ENCODE measurements at places on chromosomes 3 and 15.

DNA sequence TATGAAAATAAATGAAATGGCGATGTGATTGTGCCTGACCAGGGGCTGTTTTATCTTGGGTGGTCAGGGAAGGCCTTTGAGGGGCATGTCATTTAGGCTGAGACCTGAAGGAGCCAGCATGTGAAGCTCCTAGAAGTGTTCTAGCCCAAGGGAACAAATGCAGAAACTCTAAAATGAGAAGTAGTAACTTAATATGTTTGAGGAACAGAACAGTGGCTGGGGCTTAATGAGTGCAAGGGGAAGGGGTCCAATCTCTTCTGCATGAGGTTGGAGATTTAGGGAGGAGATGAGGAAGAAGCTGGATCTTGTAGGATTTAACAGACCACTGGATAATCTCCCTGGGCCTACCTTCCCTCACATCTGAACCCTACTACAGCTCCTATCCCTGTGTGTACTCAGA, 110.5 kb downstream of the AKAP13 start:
- DNase-seq, result no peak

- no peak for DNase-seq
These were observed 24.6 kb downstream of the ALDH1L1 start for GRCh38 chr3:126155819-126156218.

- DNase-seq, result no peak
These were observed 597 bp upstream of the CAMK1 start for GRCh38 chr3:9770276-9770812.

DNA sequence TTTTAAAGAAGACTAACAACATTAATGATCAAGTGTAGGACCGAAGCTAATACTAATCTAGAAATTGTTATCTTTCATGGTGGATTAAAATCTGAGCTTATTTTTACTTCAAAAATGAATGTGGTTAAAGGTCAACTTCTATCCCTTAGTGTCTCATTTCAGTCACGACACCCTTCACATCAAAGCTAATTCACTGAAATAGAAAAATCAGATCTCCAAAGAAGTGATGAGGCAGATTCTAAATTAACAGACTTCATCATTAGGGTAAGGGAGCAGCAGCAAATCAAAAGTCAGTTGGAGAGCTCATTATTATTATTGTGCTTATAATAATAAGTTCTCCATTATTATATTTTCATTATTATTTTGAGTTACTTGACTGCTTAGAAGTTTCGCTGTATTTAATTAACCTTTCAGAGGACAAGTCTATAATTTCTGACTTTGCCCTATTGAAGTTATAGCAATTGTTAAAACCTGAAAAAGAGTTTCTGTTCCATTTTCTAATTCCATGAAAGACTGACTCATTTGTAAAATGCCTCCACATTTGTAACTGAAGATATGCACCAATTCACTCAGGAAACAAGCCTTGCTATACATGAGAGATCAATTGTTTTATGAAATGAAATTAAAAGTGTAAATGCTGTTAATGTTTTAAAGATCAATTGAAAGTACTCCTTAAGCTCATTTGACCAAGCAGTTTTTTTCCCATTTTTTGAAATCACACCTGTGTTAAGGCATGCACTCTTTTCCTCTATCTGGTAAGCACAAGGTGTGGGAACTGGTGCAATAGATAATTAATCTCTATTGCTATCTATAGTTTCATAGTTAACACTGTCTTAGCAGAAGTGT, 23.1 kb upstream of the CMC1 start:
- no peak for DNase-seq

GRCh38 chr15:74427607-74428441, 5.9 kb downstream of the SEMA7A start:
- DNase-seq, result no peak

DNA sequence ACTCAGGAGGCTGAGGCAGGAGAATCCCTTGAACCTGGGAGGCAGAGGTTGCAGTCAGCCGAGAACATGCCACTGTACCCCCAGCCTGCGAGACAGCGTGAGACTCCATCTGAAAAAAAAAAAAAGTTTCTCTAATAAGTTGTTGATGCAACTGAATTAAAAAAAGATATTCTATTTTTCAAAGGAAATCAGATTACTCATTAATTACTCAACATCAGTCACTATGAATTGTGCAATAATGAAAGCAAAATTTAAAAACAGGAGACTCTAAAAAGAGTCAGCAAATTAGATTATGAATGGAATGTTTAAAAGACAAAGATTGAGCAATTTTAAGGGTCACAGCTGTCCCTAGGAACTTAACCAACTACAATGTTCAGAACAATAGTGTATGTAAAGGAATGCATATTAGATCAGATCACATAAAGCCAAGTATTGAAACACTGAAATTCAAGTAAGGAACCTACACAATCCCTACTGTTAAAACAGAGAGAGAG, 60.2 kb upstream of the SLC4A7 start:
- no peak for DNase-seq

DNA sequence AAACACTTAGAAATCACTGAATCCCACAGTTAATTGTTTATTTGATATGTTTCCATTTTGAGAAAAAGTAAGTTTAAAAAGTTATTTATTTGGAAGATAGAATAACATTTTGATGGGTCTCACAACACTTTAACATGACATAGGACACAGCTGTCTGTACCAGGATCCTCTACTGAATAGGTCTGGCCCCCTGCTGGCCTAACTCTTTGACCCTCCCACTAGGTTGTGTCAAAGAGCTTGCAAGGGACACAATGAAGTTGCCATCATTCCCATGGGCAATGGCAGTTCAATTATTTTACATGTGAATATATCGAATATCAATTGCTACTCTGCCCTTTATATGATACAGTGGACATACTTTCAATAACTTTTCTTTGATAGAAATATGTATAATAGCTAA, 138.9 kb downstream of the EPHA3 start:
- no peak for DNase-seq

- no peak for DNase-seq
These were observed 1.8 kb upstream of the RTP3 start for GRCh38 chr3:46495901-46496456.

GRCh38 chr3:52231502-52232278, 6.2 kb upstream of the TLR9 start:
- no peak for DNase-seq

GRCh38 chr3:125652349-125652748, 57.1 kb upstream of the OSBPL11 start:
- DNase-seq, result no peak

GRCh38 chr15:82810061-82810889, 847 bp downstream of the WHAMM start:
- no peak for DNase-seq

DNA sequence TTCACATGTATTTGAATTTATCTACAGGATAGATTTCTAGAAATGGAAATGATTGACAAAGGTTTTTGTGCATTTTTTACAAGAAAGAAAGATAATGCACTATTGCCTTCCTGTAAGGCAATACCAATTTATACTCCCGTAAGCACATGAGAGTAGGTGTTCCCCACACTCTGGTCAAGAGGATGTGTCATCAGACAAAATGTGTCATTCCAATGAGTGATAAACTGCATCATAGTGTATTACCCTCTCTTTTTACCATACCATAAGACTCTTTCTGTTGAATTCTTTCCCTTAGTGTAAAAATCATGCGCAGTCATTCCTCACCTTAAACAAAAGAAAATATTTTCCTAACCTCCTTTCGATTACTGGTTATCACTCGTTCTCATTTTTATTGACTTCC, 251.0 kb downstream of the ROBO1 start:
- DNase-seq, result no peak

DNA sequence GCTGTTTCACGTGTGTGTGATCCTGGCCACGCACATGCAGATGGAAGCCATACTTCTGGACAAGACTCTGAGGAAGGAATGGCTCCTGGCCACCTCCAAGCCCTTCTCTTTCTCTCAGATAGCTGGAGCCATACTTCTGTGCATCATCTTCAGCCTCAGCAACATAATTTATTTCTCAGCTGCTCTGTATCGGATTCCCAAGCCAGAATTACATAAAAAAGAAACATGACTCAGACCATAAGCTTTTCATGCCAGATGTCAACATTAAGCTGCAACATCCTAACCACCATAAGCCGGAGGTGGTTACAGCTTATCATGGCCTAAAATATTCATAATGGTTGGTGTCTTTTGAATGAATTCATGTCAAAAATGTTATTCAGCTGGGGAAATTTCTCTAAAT, 10.6 kb upstream of the KIF23 start:
- DNase-seq, result no peak

GRCh38 chr3:53420831-53421230, 73.5 kb upstream of the DCP1A start:
- DNase-seq, result no peak

- DNase-seq, result no peak
These were observed 12.0 kb downstream of the SNRK start for GRCh38 chr3:43298292-43298691.

DNA sequence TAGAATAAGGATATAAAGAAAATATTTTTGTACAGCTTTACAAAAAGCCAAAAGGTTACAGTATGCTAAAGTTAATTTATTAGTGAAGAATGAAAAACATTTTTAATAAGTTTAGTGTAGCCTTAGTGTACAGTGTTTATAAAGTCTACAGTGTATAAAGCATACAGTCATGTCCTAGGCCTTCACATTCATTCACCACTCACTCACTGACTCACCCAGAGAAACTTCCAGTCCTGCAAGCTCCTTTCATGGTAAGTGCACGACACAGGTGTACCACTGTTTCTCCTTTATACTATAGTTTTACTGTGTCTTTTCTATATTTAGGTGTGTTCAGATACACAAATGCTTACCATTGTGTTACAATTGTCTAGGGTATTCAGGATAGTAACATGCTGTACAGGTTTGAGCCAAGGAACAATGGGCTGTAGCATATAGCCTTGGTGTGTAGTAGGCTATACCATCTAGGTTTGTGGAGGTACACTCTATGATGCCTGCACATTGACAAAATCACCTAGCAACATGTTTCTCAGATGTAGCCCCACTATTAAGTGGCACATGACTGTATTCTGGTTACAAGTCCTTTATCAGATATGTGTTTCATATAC, 197.1 kb upstream of the KBTBD8 start:
- no peak for DNase-seq

GRCh38 chr3:172087602-172088580, 48.5 kb downstream of the FNDC3B start:
- DNase-seq, result no peak

- no peak for DNase-seq
These were observed 174.5 kb upstream of the LRIG1 start for GRCh38 chr3:66675366-66675765.

DNA sequence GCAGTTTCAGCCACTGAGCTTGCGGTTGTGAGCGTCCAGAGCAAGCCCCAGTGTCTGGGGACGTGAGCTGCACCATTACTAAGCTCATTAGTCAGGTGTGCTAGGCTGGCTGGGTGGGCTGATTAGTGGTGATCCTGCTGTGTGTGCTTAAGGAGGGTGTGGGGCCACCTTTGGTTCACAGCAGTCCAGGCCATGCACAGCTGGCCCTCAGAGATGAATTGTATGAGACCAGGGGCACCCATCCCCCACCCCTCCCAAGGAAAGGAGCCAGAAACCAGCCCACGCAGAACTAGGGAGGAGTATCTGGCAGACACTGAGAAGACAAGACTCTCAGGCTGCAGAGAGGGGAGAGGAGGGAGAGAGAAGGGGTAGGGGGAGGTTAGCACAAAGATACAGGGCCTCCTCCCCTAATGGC, 3.8 kb downstream of the TYRO3 start:
- DNase-seq, result no peak

- no peak for DNase-seq
These were observed 31.4 kb upstream of the UACA start for GRCh38 chr15:70794596-70795310.

DNA sequence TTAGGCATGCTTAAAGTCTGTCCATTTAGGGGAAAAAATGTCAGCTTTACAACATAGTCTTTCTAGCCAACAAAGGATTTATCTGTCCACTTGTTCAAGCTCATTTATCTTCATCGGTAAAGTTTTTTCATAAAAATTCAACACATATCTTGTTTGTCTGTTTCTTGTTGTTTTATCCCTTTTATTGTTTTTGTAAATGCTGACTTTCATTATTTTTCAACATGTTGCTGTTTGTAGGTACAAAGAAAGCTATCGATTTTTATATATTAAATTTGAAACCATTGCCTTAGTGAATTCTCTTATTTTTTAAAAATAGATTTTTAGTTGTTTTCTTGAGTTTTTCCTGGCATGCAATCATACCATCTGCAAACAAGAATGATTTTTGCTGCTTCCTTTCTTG, 185.8 kb downstream of the NSMCE3 start:
- DNase-seq, result no peak

Data from NCI-H1092 (cell line).